Mammary epithelial cell (primary cell): ENCODE measurements at places on chromosomes 3 and 15.
A peak's percentile ranks its signal among the peaks of the same experiment; 100 is the strongest.

DNA sequence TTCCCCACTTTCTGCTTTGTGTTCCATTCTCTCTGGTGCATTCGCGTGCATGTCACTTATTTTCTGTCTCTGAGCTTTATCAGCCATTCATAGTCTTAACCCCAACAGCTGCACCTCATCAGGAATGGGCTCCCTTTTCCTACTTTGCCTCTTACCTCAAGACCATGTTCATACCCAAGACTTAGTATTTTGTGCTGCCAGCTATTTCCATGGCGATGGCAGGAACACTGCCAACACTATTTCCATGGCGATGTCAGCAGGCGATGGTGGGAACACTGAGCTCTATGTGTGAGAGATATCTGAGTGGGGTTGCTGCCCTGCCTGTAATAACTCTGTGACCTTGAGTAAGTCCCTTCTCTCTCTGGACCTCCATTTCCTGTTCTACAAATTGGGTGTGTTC lies 5.5 kb downstream of the ZNF35 start:
- DNase-seq = no peak

DNA sequence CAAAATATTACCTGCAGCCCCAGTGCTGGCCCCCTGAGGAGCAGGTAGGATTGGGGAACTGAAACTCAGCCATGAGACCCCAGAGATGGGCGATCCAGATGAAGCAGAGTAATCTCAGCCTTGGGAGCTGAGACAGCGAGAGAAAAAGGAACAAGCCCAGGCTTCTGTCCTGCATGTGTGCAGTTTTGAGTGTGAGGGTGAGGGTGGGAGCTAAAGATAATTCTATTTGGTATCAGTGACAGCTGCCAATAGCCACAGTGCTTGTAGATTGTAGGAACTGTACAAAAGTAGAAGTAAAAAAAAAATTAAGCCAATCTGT lies 5.9 kb downstream of the ATP8B4 start:
- DNase-seq = no peak

DNA sequence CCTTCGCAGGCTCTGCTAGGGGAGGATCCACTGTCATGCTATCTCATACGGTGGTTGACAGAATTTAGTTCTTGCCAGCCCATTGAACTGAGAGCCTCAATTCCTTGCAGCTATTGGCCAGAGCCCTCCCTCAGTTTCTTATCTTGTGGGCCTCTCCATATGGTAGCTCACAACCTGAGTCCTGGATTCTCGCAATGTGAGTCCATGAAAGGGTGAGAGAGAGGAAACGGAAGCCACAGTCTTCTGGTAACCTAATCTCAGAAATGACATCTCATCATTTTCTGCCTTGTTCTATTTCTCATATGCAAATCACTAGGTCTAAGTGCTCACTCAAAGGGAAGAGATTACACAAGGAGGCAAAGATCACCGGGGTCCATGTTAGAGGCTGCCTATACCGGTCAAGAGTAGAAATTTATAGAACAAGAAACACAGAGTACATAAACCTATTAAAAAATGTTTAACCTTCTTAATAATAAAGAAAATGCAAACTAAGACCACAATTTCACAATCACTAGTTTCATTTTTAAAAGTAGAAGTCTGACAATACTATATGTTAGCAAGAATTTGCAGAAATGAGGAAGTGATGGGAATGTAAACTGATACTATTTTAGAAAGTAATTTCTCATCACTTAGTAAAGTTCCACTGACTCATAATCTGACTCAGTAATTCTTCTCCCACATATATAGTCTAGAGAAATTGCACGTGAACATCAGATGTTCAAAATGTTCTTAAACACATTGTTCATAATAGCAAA lies 378.4 kb upstream of the AGTR1 start:
- peak; percentile 54 for DNase-seq

DNA sequence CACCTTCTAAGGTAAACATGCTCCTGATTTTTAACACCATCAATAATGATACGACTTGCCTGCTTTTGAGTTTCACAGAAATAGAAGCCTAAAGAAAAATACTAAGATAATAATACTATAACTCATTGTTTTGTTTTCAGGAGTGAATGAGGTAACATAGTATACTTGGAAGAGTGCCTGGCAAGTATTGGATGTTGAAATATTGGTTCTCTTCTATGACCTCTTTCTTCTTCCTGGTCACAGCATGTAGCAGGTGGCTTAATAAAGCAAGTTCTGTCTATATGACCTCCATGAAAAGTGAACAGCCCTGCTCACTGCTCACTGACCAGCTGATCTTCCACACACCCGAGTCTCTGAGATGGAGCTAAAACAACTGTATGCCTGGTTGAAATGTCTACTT lies 312.3 kb upstream of the ONECUT1 start:
- DNase-seq = no peak

DNA sequence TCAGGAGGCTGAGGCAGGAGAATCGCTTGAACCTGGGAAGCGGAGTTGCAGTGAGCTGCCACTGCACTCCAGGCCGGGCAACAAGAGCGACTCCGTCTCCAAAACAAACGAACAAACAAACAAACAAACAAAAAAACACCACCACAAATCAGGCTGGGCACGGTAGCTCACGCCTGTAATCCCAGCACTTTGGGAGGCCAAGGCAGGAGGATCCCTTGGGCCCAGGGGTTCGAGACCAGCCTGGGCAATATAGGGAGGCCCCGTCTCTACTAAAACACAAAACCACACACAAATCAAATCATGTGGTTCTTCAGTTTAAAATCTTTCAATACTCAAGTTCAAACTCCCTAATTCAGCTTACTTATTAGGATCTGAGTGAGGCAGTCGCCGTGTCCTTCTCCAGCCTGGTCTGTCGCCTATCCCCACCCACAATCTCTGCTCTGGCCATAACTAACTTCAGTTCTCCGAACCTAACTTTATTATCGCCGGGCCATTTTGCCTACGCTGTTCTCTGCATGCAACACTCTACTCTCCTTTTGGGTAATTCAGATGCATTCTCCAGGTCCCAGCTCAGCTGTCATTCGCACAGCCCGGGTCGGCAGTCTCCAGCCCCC lies 660 bp upstream of the RTF1 start:
- no peak for DNase-seq

DNA sequence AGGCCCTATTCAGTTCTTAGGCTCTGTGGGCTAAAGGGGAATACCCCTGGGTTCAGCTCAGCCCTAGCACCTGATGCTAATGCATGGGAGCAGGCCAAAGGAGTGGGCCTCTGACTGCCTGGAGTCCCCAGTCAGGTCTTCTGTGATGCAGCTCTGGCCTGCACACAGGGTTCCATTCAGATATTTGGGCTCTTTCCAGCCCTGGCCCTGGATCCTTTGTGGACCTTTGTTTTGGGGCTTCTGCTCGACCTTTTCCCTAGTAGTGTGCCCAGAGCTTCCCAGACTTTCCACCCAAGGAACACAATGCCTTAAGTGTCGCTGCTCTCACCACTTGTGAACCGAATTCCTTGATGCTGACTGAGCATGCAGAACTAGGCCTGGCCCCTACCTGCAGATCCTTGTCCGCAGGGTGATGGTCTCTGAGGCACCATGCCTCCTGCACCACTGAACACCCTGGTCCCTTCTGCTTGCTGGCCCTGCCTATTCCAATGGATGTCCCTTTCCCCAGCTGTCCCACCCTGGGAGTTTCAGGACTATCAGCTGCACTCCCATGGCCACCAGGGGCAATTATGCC lies 5.1 kb downstream of the SEC13 start:
- no peak for DNase-seq

DNA sequence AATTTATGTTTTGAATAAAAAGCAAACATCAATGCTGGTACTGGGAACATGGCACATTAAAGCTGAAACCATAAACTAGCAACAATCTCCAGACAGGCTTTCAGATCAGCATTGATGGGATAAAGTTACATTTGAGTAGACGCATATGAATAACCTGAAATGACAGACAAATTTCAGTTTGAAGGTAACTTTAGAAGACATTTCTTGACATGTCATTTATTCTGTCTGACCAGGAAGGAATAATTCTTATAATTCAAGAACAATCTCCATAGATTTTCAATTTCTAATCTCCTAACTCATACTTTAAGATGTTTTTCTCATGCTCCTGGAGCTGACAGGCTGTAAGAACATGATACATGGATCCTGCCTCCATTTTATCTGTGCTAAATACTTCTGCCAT lies 69.8 kb downstream of the PLCH1 start:
- no peak for DNase-seq

DNA sequence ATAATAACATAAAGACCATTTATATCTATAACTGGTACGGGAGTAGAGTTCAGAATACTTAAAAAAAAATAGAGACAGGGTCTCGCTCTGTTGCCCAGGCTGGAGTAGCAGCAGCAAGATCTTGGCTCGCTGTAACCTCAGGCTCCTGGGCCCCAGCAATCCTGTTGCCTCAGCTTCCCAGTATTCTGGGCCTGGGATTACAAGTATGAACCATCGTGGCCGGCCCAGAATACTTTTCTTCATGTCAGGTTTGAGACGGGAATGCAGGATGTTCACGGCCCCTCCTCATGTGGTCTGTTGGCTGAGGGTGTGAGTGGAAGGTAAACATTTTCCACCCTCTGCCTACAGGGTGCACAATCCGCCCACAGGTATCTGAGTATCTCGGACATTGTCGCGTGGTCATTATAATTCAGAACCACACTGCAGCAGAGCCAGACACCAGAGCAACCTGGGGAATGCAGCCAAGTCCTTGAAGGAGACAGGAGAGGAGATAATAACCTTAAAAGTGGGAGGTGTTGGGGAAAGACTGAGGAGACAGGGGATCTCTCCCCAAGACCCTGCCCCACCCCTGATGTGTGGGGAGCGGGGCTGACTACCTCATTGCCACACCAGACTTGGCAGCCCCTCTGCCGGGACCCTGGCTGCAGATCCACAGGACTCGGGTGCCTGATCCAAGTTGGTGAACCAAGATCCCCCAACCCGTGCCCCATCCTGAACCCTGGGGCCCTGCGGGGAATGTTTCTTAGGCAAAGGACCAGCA lies 106.8 kb downstream of the ADCY5 start:
- no peak for DNase-seq

- DNase-seq = no peak
These were observed 78.9 kb upstream of the CFAP20DC start for GRCh38 chr3:59128685-59129084.

GRCh38 chr3:13020159-13020750 lies 53.0 kb downstream of the IQSEC1 start:
- no peak for DNase-seq

- DNase-seq = peak; percentile 25
These were observed 183.8 kb upstream of the KCNMB2 start for GRCh38 chr3:178352326-178353005.

DNA sequence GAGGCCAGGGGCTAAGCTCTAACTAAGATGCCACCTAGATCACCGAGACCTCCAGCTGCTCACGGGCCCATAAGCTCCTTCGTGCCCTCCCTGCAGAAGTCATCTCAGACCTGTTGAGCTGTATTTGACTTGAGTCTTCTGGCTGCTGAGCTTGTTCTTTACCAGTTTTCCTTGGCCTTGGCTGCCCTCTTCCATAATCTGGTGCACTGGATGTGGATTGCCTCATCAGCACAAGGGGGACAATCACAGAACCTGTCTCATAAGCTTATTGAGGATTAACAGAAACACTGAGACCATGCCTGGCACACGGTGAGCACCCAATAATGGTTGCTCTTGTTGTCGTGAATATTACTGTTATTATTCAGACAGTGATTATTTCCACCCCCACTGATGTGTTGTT lies 101.1 kb downstream of the EPHB1 start:
- no peak for DNase-seq
